Stimulated activated CD4-positive, alpha-beta T cell treated with anti-CD3 and anti-CD28 coated beads, TNF-alpha, amount 100 ng/mL, for 24 hours (primary cell): ENCODE measurements at places on chromosomes 12 and 14.

DNA sequence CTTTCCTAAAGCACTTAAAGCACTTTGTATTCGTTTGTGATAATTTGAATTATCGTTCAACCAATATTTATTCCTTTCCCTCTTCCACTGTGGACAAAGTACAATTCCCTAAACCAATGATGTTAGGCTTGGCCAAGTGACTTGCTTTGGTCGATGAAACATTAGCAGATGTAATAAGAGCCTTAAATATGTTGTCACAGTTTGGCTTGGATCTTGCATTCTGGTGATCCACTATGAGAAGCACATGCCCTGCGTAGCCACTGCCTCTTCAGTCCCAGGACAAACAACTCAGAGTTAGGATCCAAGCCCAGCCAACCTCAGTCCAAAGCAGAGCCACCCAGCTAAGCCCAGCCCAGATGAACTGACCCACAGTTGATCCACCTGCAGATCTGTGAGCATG lies 8.4 kb upstream of the C12orf75 start:
- no peak for DNase-seq

- no peak for DNase-seq
These were observed 820.9 kb downstream of the SLC6A15 start for GRCh38 chr12:84091651-84092050.

DNA sequence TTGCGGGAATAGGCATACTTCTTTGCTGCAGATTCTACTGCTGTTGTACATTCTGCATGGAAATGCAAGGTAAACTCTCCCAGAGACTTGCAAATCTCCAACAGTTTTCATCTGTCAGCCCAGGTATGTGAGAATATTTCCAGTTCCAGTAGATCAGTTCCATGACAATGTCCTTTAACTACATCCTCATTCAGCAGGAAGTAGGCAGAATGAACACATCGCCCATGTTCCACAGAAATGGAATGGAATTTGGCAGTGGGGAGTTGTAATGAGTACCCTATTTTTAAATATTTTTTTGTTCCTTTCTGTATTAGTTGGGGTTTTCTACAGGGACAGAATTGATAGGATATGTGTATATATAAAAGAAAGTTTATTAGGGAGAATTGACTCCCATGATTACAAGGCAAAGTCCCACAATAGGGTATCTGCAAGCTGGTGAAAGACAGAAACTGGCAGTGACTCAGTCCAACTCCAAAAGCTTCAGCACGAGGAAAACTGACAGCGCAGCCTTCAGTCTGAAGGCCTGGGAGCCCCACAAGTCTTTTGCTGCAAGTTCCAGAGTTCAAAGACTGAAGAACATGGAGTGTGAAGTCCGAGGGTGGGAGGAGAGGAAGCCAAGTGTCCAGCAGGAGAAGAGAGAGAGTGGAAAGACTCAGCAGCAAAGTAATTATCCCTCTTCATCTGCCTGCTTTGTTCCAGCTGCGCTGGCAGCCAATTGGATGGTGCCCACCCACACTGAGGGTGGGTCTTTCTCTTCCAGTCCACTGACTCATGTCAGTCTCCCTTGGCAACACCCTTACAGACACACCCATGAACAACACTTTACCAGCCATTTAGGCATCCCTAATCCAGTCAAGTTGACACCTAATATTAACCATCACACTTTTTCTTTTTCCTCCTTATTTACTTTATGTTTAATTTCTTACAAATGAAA lies 110.4 kb upstream of the SCAF11 start:
- DNase-seq: no peak

DNA sequence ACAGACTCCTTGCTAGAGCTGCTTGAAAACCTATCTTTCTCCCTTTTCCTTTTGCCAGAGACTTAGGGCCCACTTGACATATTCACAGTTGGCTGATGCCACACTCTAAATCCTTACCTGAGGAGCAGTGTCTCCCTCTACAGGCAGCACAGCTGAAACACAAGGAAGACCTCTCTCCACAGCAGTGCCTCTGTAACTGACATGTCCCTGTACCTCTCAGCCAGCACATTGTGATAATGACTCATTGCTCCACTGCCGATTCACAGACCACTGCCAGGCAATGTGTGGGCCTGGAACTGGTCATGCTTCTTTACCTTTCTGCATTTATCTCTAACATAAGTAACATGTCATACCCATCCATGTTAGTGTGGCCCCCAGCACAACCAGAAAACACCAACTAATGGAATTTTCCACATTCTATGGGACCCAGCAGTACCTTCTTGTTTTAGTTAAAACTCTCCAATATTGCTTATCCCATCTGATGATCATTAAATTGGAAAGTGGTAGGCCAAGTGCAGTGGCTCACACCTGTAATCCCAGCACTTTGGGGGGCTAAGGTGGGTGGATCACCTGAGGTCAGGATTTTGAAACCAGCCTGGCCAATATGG lies 56.5 kb downstream of the GTF2A1 start:
- peak; percentile 23 for DNase-seq

GRCh38 chr12:14970473-14970872 lies 2.4 kb upstream of the PDE6H start:
- no peak for DNase-seq

DNA sequence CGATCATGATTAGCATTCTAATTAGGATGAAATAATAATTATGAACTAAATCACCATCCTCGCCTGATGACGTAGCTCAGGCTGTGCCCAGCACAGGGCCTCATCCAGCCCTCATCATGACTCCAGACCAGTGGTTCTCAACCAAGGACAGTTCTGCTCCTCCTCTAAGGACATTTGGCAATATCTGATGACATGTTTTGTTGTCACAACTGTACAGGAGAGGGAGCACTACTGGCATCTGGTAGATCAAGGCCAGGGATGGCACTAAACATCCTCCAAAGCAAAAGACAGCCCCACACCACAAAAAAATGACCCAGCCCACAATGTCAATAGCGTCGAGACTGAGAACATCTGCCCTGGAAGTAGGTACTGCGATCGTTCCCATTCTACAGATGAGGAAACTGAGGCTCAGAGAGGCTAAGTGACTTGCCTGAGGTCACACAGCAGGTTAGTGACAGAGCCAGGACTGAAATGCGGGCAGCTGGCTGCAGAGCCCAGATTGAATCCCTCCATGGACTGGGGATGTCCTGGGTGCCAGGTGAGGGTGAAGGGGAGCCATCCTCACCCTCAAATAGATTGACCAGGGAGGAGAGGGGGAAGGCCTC lies 15.5 kb downstream of the TRPV4 start:
- no peak for DNase-seq

- no peak for DNase-seq
These were observed 19.9 kb downstream of the PRKAB1 start for GRCh38 chr12:119687879-119688278.

- no peak for DNase-seq
These were observed 269.4 kb upstream of the ALG10 start for GRCh38 chr12:33752854-33753253.

- DNase-seq: no peak
These were observed 146.2 kb downstream of the ATP23 start for GRCh38 chr12:58087423-58088127.

DNA sequence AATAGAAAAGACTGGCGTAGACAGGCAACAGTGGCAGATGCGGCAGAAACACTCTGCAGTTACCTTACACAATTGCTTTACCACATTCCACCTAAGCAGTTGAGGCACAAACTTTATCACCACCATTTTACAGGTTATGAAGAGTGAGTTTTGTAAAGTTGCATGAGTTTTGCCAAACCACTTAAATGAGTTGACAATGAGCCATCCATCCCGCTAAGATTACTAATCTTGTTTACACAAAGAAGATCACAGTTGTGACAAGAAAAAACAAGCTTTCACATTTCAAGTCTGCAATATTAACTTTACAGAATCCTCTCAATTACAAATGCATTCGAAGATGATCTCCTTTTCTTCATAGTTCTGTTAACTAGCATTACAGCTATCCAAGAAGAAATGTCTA lies 1.8 kb downstream of the TMCC3 start:
- no peak for DNase-seq

DNA sequence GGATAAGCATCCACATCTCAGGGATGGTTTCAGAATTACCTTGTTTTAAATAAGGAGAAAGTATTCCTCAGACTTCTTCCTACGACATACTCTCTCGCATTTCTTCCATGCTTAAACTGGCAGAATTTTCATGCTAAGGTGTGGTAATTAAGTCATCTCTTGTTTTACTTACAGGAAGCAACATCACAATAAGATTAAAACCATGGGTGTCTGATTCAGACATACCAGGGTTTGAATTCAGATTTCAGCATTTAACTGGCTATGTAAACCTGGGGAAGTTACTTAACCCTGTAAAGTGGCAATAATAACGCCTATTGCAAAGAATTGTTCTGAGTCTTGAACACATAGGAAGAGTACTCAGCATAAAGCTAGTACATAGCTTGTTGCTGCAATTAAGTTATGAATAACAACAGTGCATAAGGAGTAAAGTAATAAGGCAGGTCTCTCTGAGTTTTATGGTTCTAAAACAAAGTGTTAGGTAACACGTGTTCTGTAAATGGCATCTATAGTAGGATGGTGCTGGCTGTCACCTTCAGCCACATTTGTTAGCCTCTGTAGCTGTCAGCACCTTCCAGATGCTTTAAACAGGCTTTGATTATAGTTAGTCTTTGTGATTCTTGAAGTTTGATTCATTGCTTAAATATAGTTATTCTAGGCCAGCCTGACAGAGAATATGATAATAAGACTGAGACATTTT lies 38.8 kb downstream of the IFT43 start:
- DNase-seq: no peak

- DNase-seq: no peak
These were observed 62.3 kb downstream of the MGAT4C start for GRCh38 chr12:86193931-86194330.
